ENCODE measurements at places on chromosomes 11 and 22.

DNA sequence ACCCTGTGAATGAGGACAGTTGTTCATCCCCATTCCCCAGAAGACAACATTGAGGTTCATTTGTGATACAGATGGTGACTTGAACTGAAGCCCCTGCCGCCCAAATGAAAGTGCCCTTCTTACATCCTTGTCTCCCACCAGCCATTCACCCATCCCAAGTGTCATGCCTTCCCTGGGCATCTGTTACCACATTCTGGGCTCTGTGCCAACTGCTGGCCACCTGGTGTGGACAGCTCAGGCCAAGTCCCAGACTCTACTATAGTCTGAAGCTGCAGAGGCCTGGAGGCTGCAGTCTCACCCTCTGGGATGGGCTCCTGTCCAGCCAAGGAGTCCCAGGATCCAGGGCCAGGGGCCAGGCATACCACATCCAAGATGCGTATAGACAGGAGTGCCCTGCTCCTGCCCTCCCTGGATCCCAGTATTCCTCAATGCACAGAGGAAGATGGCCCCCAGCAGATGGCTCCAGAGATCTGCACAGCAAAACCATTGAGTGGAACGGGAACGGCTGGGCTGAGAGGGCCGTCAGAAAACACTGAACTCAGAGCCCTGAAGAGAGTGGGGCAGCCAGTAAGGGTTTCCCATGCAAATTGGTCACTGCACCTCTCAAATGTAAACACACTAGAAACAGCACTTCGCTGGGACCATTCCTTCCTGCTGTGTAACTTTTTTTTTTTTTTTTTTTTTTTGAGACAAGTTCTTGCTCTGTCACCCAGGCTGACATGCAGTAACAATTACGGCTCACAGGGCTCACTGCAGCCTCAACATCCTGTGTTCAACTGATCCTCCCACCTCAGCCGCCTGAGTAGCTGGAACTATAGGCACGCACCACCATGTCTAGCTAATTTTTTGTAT is 22.8 kb downstream of the ARRB1 start:
- DNase-seq: peak; percentile 57

DNA sequence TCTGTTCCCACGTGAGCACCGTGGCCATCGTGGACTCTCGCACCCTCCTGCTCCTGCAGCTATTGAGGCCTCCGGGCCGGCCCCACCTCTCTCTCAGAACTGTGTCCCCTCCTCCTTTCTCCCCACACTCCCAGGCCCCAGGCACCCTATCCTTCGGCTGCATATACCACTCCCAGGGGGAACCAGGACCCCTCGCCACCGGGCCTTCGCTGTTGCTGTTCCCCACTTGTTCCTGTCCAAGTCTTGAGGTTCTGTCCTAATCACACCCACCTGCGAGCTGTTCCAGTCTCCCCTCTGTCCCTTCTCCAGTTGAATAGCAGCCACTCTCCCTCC is 43.0 kb upstream of the CDON start:
- no peak for DNase-seq

DNA sequence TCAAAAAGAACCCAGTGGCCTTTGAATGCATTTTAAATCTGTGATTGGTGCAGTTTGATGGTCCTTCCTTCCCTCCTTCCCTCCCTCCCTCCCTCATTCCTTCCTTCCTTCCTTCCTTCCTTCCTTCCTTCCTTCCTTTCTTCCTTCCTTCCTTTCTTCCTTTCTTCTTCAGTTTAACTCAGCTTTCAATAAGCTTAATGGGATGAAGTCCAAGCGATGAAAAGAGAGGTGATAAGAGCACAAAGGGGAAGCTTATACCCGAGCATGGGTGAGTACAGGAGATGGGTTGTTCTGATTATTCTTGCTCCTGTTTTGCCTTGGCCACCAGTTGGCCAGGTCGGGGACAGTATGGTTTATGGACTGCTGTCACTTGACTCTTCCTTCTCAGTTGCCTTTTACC is 605.6 kb downstream of the NTM start:
- DNase-seq: no peak

DNA sequence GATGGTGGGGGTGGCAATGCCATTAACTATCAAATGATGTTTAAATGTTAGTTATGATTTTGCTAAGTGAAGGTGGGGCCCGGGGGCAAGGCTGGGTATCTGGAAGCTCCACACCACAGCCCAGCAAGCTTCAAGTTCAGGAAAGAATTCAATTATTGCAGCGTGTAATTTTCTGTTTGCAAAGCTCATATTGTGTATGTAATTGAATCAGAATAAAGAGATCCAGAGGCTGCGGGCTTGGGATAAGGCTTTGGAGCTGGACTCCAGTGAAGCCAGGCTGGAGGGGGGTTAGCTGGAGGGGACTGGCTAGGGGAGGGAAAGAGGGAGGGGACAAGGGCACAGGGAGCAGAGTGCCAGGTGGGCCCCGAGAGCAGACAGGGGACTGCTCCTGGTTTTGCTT is 557.1 kb upstream of the CADM1 start:
- DNase-seq: no peak

DNA sequence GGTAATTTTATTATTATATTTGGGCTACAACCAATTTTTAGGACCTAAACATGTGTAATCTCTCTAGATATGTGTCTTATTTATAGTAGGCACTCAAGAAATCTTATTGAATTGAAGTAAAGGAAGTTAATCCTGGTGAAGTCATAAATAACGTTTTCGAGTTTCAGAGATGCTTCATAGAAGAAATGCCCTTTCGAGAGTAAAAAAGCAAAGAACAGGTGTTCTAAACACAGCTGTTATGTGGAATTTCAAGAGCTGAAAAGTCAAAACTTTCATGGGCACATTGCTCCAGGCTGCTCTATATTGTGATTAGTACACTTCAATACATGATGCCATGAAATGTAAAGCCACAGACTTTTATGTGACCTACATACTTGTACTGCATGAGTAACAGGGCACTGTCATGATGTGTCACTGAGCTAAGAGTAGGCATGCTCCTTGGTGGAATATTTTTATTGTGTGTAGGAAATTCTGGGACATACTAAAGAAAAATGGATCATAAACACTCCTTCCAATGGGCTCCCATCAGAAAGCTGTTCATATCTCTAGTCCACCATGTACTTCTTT is 7.2 kb upstream of the ELMOD1 start:
- no peak for DNase-seq

GRCh38 chr22:29206372-29207242 is 911 bp downstream of the EMID1 start:
- no peak for DNase-seq

Data from hindlimb muscle (tissue), 1 donor.